ENCODE measurements at places on chromosomes 11 and 22.

- peak; percentile 39 for DNase-seq
These were observed 37.8 kb downstream of the PAMR1 start for GRCh38 chr11:35487532-35488078.

- DNase-seq = no peak
These were observed 36.1 kb downstream of the CLPB start for GRCh38 chr11:72398058-72398758.

DNA sequence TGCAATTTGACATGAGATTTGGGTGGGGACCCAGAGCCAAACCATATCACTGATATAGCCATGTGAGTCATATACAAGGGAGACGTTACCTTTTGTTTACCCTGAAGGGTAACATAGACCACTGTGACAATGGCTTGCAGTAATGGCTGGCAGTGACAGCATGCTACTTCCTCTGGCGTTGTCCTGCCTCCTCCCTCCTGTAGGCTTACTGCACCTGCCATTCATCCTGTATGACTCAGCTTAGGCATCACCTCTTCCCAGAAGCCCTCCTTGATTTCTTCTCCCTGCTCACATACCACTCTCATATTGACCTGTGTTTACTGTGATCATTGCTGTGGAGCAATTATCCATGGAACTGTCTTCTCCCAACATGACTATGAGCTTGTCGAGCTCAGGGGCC lies 12.0 kb upstream of the PVALB start:
- no peak for DNase-seq

- no peak for DNase-seq
These were observed 624.5 kb downstream of the OPCML start for GRCh38 chr11:132907651-132908413.

- DNase-seq = no peak
These were observed 988 bp downstream of the RPS3 start for GRCh38 chr11:75400146-75400865.

DNA sequence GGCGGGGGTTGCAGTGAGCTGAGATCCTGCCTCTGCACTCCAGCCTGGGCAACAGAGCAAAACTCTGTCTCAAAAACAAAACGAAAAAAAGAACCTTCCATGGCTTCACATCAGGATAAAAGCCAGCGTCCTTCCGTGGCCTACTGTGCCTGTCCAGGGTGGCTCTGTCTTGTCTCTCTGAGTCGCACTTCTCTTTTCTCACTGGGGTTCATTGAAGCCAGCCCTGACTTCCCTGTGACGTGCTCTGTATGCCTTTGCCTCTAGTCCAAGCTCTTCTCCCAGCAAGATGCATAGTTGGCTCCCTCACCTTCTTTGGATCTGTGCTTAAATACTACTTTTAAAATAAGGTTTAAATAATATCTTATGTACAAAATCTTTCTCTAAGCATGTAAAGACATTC lies 11.6 kb downstream of the ATXN10 start:
- DNase-seq = no peak

DNA sequence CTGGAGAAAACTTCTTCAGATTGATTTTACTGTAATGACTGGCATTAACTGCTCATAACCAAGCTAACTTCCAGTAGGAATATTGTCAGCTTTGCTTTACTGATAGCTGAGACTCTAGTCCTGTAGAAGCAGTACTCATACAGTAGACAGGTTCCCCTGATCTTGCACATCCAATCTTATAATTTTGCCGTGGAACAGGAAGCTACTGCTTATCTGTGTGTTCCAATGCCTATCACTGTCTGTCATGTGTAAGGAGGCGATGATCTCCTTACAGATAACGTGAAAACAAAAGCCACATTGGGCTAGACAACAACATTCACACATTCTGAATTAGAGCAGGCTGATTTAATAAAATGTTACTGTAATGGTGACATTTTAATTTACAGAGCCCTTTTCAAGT lies 13.2 kb downstream of the HSD17B12 start:
- DNase-seq = no peak

DNA sequence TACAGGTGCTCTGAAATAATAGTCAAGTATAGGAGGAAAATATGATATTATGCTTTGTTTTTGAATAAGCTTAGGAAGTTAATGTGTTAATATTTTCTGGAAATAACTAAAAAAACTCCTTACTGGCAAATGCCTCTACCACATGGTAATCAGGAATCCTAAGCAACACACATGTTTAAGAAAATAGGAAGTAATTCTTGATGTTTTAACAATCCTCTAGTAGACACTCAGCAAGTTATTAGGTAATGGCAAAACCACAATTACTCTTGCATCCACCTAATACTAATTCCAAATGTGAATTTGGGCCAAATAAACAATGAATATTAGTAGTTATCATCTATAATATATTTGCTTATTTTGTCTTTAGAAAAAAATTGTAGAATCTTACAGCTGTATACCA lies 53.6 kb downstream of the SLC35F2 start:
- DNase-seq = no peak

GRCh38 chr11:76604626-76605241 lies 65.8 kb downstream of the LRRC32 start:
- peak; percentile 87 for DNase-seq

GRCh38 chr22:41899110-41899509 lies 15.8 kb downstream of the SHISA8 start:
- DNase-seq = no peak

DNA sequence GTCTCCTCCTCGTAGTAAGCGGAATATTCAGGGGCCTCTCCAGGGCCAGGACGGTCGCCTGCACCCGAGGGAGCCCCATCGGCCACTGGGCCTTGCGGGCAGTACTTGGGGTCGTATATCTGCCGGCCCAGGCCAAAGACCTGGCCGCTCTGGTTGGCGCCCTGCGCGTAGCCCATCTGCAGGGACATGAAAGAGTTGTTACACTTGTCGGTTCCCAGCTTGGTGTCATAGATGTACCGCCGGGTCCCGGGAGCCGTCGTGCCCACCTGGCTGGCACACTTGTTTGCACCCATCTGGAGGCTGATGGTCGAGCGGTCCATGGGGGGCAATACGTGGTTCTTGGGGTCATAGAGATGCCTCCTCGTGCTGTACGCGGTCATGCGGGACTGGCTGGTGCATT lies 19.4 kb upstream of the SPATA19 start:
- DNase-seq = no peak

- DNase-seq = peak; percentile 29
These were observed 23.7 kb downstream of the PDHX start for GRCh38 chr11:34940026-34940677.

- no peak for DNase-seq
These were observed 8.8 kb upstream of the WNT11 start for GRCh38 chr11:76214968-76215548.

- DNase-seq = no peak
These were observed 26.3 kb downstream of the ANO1 start for GRCh38 chr11:70104419-70104818.

- DNase-seq = peak; percentile 29
These were observed 29.7 kb upstream of the DDX6 start for GRCh38 chr11:118820412-118821357.

- DNase-seq = no peak
These were observed 207.0 kb downstream of the TBC1D22A start for GRCh38 chr22:46969491-46969890.

DNA sequence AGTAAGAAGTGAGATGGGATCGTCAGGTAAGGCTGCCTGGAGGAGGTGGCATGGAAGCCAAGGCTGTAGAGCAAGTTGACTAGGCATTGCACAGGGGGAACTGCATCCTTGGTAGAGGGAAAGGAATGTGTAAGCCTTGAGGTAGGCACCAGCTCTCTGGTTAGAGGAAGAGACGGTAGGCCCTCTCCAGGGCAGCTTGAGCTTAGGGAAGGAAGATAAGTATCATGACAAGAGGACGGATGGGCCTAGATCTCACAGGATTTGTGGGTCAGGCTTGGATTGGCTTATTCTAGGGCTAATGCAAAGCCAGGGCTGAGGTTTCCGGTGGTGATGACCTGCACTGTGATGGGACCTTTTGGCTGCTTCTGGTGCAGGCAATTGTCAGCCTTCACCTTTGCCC lies 1035.8 kb downstream of the TBC1D22A start:
- DNase-seq = no peak

DNA sequence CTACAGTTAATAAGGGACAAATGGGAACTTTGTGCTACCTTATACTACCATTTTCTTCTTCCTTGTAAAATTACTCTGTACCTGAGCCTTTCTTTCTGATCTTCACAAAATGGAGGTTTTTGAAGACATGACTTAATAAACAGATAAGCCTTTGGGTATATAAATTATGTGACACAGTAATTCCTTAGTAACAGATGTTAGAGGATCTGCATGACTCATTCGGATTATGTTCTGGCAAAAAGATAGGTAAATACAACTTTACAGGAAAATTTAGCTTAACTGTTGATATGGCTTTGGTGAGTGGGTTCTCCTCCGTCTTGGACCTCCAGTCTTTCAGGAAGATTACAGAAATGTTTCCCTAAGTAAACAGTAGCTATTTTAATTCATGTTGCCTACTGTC lies 61.8 kb downstream of the BID start:
- DNase-seq = no peak

- DNase-seq = peak; percentile 89
These were observed 8.3 kb upstream of the PPIL2 start for GRCh38 chr22:21657360-21658032.

- no peak for DNase-seq
These were observed 632.0 kb upstream of the KIRREL3 start for GRCh38 chr11:127632546-127632945.

- DNase-seq = no peak
These were observed 9.8 kb downstream of the CHRDL2 start for GRCh38 chr11:74721479-74721835.

- DNase-seq = no peak
These were observed 12.9 kb upstream of the WT1 start for GRCh38 chr11:32448232-32448631.

DNA sequence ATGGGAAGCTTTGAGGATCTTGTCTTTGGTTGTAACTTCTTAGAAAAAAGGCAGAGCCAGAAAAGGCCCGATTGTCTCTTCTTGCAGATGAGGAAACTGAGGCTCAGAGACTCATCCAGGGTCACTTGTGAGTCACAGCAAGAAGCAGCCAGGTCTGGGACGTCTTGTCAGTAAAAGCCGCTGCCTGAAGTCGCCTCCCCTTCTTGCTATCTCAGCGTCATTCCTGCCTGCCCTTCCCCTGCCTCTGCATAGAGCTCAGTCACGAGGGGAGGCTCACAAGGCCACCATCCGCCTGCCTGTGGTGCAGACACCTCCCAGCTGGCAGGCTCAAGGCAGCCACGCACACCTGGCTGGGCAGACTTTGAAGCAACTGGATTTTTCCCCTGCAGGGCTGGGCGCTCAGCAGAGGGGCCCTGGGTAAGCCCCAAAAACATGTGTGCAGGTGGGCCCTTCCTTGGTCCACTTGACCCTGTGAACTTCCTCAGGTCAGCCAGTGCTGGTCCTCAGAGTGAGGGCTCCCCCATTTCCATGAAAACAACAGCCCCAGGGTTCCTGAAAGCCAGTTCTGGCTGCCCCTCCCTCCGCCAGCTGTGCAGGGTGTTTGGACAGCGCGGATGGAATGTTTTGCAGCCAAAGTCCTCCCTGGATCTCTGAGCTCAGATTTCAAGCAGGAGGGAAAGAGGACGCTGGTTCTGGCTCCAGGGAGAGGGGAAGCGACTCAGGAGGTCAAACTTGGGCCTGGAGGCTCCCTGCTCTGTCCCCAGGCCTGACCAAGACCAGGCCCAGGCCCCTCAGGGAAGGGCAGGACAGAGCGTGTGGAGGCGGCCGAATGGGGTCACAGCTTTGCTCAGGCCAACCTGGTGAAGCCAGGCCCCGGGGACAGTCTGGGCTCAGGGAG lies 6.0 kb upstream of the RAB3IL1 start:
- peak; percentile 74 for DNase-seq

GRCh38 chr22:48093981-48094380 lies 1331.5 kb downstream of the TBC1D22A start:
- DNase-seq = no peak

- no peak for DNase-seq
These were observed 139.8 kb upstream of the CEP126 start for GRCh38 chr11:101775033-101775432.

DNA sequence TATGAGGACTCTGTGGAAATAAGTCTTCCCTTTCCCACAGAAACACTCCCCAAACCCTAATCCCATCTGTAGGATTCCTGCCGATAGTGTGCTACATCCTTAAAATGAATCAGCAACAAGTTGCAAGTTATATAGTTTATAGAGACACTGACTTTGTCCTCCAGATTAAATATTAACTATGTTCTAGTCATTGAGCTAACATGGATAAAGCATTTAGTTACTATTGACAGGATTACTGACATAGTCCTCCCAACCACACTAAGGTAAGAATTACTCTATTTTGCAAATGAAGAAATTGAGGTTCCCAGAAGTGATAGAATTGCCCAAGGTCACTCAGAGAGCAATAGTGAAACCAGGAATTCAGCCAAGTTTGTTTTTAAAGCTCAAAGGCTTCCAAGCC lies 1.9 kb downstream of the OR52M1 start:
- no peak for DNase-seq

DNA sequence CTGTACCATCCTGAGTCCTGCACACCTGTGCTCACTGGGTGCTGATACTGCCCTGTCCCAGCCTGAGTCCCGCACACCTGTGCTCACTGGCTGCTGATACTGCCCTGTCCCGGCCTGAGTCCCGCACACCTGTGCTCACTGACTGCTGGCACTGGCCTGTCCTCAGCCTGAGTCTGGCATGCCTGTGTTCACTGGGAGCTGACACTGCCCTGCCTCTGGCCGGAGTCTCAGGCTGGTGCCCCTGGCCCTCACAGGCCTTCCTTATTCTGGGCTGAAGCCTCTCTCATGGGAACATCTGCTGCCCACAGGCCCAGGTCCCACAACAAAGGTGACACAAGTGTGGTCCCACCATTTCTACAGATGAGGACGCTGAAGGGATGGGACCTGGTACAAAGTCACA lies 115.1 kb downstream of the MPPED1 start:
- no peak for DNase-seq

DNA sequence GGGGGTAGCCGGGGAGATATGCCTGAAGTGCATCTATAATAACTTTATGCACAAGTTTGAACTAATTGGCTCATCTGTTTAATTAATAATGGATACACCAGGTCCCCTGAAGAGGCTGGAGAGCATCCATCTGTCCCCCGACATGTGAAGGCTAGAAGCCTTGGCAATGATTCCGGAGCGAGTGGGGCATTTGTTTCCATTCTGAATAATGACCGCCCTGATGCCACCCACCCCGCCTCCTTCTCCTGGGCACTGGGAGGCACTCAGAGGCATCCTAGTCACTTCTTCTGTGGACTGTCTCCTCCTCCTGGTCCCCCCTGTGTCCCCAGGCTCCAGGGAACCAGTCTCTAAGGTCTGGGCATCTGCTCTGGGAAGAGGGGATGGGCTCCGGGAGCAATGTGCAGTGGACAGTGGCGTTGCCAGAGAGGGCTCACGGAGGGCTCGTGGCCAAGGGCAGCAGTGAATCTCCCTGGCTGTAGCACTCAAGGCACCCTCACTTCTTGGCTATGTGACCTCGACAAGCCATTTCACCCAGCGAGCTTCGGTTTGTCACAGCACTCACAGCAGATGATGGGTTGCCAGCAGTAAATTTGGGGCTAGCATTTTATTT lies 64.7 kb downstream of the TSPAN18 start:
- DNase-seq = no peak

DNA sequence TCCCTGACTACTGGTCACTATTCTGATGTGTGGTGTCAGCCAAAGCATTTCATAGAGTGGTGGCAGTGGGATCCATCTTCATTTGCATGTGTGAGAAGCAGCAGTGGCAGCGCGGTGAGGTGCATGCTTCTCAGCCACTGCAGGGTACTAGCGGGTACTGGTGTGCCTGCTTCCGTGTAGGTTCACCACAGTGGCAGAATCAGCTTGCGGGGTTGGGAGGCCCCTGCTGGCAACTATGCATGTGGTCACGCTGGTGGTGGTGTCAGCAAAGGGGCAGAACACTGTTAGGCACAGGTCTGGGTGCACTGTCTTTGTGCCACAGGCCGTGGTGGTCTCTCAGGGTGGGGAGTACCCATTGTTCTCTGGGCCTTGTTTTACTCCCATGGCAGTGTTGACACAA lies 286.4 kb upstream of the TENM4 start:
- no peak for DNase-seq
